ENCODE measurements at places on chromosomes 2 and 18.
A peak's percentile ranks its signal among the peaks of the same experiment; 100 is the strongest.

- no peak for DNase-seq
Measured at GRCh38 chr18:42045346-42045745, 90.3 kb downstream of the PIK3C3 start.

DNA sequence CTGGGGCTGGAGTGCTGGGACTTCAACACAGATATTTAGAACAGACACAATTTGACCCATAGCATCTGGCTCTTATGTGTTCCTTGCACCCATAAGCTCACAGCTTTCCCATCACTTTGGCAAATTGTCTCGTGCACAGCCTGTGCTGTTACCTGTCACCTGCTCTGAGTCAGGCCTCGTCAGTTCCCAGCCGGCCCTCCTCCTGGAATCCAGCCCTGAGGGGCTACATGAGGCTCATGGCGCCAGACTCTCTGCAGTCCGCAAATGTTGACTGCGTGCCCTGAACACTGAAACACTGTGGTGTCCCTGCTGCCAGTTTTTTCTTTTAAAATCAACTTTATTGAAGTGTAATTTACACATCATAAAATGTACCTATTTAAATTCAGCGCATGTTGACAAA lies 65.4 kb upstream of the BZW1 start:
- no peak for DNase-seq

- DNase-seq, result no peak
Measured at GRCh38 chr2:10820978-10821695, 8.6 kb upstream of the PDIA6 start.

GRCh38 chr2:175205523-175205922 lies 24.0 kb upstream of the ATP5MC3 start:
- peak; percentile 32 for DNase-seq

DNA sequence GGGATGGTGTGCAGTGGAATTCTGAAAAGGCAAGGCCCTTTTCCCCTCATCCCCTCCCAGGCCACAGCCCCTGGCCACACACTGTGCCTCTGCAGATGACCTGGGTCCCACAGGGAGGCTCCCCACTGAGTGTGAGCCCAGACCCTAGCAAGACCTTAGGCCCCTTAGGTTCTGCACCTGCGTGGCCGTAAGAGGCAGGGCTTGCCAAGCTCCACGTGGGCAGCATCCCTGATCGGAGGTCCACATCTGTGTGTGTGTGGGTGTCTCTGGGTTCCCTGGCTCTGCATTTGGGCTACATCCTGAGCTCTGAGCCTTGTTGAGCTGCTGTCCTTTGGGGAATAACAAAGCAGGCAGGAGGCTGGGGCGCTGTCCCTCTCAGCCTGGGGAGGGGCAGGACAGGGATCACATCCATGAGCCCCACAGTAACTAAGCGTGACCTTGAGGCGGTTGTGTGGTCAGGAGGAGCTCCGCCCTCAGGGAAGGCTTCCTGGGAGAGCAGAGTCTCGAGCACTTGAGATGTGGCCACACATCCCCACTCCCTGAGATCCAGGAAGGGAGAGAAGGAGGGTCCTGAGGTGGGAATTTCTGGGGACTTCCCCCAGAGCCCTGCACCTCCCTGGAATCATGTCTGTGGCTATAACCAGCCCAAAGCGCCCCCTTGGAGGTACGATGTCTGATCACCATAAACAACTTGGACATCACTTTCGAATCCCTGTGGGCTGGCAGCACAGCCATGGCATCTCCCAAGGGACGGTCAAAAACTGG lies 84.8 kb downstream of the STPG4 start:
- DNase-seq, result no peak
